ENCODE measurements at places on chromosomes 6 and 20.
A peak's percentile ranks its signal among the peaks of the same experiment; 100 is the strongest.

GRCh38 chr6:164097551-164098398 lies 683.3 kb downstream of the QKI start:
- no peak for DNase-seq

- DNase-seq = peak; percentile 80
Measured at GRCh38 chr6:44223319-44224028, at the start of gene SLC29A1. SLC29A1 (plus strand) TSS chr6:44223595; CDS start chr6:44227314, 3,719 bp downstream.

DNA sequence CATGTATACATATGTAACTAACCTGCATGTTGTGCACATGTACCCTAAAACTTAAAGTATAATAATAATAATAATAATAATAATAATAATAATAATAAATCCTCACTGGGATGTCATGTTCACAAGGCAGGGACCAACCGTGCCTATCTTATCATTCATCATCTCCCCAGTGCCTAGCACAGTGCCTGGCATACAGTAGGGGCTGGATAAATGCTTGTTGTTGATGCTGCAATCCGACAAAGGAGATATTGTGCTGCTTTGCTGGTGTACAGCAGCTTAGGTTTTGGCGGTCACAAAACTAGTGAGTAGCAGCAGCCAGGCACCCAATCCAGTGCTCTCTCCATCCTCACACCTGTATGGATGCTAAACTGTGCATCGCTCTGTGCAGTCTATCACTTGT lies 94.1 kb upstream of the ASF1A start:
- DNase-seq = no peak

- DNase-seq = no peak
Measured at GRCh38 chr6:42627044-42627443, 63.2 kb downstream of the UBR2 start.

- no peak for DNase-seq
Measured at GRCh38 chr20:36010825-36011224, 42.4 kb downstream of the CNBD2 start.

- no peak for DNase-seq
Measured at GRCh38 chr6:140018588-140018987, 644.1 kb upstream of the CITED2 start.

DNA sequence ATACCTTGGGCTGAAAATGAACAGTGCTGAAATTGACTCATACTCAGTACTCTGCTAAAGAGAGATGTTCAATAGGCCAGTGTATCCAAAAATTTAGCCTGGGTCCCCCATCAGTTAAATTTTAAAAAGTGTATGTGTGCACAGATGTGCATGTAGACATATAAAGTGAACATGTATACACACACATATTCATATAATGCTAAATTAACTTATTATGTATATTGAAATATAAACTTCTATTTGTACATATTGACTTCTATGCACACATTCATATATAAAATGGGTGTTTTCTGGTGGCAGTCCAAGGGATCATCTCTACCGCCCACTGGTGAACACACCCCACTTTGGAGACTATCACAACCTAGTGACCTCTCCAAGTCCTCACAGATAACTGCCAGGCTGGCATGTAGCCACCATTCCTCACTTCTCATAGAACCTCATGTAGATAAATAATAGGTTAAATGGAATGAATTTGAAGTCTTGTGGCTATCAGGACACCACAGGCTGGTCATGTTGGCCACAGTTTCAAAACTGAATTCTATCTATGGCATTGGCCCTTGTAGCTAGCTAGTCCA lies 8.8 kb downstream of the SLC22A16 start:
- DNase-seq = no peak

DNA sequence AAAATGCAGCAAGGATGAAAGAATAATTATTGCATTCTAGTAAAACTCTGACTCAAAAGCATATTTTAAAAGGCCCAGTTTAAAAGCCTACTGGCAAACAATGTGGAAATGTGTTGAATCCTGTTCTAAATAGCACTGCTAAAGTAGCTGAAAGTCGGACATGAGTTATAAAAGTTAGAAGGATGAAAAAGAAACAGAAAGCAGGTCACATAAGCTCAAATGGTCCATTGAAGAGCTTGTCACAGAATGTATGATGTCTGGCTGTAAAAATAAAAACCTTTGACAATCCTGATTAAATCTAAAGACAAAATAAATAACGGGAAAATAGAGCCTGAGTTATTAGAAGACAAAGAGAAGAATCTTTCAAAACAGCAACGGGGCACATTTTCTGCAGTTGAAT lies 218.6 kb upstream of the UFL1 start:
- no peak for DNase-seq

GRCh38 chr20:49569411-49570115 lies 1.6 kb upstream of the PTGIS start:
- DNase-seq = no peak

- DNase-seq = no peak
Measured at GRCh38 chr6:22838345-22838744, 269.0 kb downstream of the HDGFL1 start.

GRCh38 chr6:49826743-49827406 lies 39.5 kb downstream of the CRISP1 start:
- DNase-seq = no peak

DNA sequence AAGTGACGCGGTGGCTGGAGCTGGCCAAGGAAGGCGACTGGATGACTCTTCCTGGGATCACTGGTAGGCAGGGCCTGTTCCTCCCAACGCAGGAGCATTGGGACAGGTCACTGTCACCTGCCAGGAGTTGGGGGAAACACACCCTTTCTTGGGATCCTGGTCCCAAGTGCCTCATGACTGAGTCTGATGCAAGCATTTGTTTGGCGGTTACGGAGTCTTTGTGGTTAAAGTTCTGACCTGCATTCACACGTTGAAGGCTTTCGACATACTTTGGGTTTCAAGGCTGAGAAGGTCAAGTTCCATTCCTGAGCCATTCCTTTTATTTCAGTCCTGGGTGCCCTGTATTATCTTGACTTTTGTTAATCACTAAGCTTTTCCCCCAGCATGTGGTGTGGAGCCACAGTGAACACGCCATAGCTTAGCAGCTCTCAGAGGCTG lies 6.0 kb downstream of the PNLDC1 start:
- no peak for DNase-seq

DNA sequence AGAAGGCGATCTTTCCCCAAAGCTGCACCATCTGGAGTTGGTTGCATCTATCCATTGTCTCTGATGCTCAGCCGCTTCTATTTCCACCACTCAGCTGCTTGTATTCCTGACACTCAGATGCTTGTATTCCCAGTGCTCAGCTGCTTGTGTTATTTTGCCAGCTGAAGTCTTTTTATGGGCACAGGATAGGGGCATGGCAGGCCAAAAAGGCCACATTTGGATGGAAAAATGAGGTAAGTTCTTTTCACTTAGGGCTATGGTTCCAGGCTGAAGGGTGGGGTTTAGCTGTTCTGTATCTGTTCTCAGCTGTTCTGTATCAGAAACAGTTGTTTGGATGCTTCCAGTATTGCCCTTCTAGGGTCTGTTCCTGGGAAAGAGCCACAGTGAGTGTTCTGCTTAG lies 944.9 kb downstream of the QKI start:
- DNase-seq = no peak

GRCh38 chr20:15772826-15773225 lies 800.4 kb downstream of the KIF16B start:
- DNase-seq = no peak

GRCh38 chr6:30727920-30728553 lies 7.9 kb downstream of the TUBB start:
- no peak for DNase-seq

GRCh38 chr20:35319192-35319870 lies 27.1 kb upstream of the FAM83C start:
- DNase-seq = no peak

- no peak for DNase-seq
Measured at GRCh38 chr6:169975286-169975685, 223.9 kb downstream of the ERMARD start.

DNA sequence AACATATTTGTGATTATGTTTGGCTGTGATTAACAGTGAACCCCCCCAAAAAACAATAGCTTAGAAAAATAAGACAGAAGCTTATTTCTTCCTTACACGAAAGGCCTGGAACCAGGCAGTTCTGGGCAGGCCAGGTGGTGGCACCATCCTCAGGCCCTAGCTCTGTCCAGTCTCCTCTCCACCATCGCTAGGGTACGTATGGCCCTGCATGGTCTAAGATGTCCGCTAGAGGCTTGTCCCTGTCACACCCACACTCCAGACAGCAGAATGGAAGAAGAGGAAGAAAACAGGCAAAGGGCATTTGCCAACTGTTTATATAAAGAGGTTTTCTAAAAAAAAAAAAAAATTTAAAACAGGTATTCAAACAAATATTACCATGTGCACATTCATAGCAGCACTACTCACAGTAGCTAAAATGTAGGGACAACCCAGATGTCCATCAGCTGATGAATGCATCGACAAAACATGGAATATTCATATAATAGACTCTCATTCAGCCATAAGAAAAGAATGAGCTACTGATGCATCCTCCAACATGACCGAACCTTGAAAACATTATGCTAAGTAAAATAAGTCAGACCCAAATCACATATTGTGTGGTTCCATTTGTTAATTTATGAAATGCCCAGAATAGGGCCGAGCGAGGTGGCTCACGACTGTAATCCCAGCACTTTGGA lies 6.7 kb downstream of the TGM3 start:
- no peak for DNase-seq

DNA sequence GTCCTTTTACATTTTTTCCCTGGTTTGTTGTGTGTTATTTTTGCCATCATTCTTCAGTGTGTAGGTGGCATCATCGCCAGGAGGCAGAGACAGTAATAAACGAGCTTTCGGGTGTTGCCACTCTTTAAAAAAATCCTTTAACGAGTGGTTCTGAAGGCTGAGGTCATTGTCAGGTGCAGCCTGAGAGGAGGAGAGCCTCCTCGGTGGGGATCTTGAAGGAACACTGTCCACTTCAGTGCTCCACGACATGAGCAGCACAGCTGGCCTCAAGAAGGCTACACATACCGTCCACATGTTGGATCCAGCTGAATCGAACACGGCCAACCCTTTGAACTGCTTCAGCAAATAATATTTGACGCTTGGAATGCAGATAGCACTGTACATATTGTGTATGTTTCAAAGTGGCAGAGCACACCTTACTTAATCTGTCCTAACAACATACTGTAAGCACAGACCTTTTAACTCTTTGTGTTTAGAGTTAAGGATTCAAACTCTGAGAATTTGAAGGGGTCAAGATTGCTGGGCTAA lies 48.0 kb upstream of the FOXQ1 start:
- no peak for DNase-seq

DNA sequence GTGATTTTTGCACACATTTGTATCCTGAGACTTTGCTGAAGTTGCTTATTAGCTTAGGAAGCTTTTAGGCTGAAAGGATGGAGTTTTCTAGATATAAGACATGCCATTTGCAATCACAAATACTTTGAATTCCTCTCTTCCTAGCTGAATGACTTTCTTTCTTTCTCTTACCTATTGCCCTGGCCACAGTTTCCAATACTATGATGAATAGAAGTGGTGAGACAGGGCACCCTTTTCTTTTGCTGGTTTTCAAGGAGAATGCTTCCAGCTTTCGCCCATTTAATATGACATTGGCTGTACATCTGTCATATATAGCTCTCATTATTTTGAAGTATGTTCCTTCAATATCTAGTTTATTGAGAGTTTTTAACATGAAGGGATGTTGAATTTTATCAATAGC lies 409.6 kb upstream of the EPHA7 start:
- no peak for DNase-seq

GRCh38 chr20:53220482-53221307 lies 248.5 kb downstream of the TSHZ2 start:
- no peak for DNase-seq

DNA sequence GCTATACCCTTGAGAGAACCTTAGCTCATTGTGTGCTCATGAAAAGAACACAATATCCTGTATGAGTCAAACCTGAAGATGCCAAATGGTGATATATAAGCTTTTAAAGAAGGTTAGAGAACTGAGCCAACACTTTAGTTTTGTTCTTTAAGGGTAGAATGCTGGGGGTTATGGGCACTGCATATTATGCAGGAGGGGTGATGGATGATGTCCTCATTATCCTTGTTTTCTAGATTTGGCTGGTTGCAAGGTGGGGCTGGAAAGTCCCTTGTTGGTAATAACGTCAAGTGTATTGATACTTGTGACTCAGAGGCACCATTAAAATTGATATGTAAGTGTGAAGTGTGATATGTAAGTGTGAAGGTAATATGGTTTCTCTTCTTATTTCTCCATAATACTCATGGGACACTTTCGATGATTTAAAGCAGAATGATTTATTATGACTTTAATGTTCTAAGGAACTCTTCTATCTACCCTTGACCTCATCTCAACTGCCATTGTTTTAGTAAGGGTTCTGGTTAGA lies 113.7 kb upstream of the DTNBP1 start:
- DNase-seq = no peak

DNA sequence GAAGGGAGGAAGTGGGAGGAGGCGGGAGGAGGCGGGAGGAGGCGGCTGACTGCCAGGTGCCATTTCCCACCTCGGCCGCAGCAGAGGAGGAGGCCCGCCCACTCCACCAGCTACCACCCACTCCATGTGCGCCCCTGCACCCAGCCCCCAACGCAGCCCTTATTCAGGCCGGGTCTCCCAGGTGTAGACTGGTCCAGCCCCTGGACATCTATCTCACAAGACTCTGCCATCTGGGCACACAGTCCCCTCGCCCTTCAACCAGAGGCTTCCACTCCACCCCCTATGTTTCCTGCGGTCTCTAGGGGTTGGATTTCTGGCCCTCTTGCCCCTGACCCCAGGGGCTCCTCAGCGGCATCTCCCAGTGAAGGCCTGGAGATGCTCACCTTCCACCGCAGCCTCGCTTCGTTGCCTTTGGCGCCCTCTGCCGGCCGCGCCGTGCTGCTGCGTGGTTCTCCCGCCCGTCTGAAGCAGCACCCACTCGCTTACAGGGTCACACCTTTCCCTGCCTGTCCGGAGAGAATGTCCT lies 32.6 kb upstream of the FAM83D start:
- DNase-seq = peak; percentile 86

- no peak for DNase-seq
Measured at GRCh38 chr6:144895313-144896278, 610.5 kb downstream of the UTRN start.

DNA sequence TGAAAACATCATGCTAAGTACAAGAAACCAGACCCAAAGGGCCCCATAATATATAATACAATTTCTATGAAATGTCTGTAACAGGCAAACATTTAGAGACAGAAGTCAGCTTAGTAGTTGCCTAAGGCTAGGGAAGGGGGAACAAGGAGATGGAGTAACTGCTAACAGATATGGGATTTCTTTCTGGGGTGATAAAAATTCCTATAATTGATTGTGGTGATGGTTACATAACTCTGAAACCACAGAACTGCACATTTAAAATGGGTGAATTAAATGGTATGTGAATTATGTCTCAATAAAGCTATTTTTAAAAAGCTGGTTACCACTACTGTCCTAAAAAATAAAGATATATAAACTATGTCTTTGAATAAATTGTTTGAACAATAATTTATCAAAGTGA lies 3.2 kb downstream of the CEP162 start:
- no peak for DNase-seq

Data from Ammon's horn (tissue), 1 donor.